CD4-positive, alpha-beta T cell treated with Interleukin-15 for 4 hours (primary cell): ENCODE measurements at places on chromosomes 7 and 10.

GRCh38 chr7:158419238-158419785 is 168.3 kb downstream of the PTPRN2 start:
- no peak for DNase-seq

DNA sequence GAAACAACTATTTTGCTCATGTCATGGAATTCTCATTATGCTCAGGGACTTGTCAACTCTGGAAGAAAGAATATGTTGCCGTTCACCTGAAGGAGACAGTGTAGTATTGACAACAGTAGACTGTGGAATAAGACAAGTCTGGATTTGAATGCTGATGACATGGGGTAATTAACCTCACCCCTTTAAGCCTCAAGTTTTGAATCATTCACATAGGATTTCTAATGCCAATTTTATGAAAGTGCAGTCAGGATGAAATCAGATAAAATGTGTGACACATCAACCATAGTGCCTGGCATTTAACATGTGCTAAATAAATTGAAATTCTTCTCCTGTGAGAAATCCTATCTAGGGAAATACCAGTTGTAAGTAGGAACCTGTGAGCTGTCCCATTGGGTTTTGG is 305.8 kb downstream of the KIF20B start:
- DNase-seq = no peak

DNA sequence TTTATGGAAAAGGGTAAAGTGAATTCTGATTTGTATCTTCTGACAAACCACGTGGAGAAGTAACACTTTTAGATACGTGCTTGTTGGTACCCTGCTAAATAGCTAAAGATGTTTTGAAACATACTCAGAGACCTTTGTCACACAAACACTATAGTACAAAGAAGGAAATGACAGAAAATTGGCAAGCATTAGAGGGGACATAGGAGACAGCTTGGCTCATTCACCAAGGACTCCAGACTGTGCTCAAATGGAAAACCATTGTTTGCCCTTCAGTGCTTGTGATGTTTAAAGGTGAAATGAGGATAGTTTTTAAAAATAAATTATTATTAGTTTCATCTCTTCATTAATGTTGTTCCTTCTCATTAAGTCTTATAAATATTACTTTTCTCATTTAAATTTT is 34.0 kb upstream of the CD36 start:
- no peak for DNase-seq

DNA sequence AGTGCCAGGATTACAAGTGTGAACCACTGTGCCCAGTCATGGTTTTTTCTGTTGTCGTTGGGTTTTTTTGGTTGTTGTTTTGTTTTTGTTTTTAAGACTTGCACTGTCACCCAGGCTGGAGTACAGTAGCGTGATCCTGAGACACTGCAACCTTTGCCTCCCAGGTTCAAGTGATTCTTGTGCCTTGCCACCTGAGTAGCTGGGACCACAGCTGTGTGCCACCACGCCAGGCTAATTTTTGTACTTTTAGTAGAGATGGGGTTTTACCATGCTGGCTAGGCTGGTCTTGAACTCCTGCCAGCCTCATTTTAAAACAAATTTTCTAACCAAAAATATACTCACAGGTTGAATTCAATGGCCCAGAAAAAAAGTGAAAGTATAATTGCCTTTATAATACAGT is 174.1 kb downstream of the AHR start:
- no peak for DNase-seq

GRCh38 chr7:117839507-117839906 is 33.7 kb downstream of the CTTNBP2 start:
- no peak for DNase-seq

GRCh38 chr10:34889004-34889869 is 74.1 kb upstream of the PARD3 start:
- no peak for DNase-seq

DNA sequence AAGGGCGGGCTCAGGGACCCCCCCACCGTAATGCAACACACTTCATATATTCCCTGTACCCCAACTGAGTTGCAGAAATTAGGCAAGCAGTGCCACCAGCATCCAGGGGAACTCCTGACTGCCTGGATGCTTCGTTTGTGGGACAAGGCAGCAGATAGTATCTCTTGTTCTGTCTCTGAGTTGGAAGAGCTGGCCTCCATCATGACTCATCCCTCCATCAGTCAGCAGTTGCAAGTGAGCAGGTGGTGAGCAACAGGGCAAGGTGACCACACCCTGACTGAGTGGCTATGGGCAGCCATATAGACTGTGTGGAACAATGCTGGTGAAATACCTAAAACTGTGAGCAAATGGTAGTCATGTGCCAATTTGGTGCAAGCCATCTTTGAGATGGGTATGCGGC is 22.8 kb upstream of the ADAMTS14 start:
- DNase-seq = no peak

DNA sequence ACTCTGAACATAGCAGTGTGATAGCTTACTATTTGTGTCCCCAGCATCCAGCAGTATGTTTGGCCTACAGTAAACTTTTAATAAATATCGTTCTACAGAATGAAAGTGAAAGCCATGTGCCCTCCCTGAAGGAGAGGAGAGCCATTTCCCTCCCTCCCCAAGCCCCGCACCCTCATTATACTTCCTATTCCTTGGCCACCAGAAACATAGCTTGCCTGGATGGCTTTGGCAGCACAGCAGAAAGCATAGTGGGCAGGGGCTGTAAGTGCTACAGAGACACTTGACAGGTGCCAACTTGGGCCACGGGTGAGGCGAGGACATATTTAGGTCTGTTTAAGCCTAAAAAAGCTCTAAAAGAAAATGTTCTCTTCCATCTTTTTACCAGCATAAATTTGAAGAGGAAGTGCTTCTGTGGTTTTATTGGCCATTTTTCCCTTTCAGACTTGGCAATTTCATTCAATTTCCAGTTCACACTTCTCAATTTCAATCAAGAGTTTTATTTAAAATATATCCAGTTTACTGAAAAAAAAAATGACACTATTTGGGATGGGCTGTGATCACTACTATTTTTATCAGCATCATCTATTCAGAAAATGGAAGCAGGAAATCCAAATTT is 12.7 kb downstream of the HHEX start:
- DNase-seq = no peak

DNA sequence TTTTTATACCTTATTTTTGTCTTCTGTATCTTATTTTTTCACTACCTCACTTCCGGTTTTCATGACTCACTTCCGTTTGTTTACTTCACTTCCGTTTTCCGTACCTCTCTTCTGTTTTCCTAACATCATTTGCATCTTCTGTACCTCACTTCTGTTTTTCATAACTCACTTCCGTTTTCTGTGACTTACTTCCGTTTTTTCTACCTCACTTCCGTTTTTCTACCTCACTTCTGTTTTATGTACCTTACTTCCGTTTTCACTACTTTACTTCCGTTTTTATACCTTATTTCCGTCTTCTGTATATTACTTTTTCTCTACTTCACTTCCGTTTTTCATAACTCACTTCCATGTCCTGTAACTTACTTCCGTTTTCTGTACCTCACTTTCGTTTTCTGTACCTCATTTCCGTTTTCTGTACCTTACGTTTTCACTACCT is 492.5 kb upstream of the AKR1E2 start:
- DNase-seq = no peak

GRCh38 chr10:62652564-62652963 is 152.0 kb upstream of the ADO start:
- DNase-seq = no peak

DNA sequence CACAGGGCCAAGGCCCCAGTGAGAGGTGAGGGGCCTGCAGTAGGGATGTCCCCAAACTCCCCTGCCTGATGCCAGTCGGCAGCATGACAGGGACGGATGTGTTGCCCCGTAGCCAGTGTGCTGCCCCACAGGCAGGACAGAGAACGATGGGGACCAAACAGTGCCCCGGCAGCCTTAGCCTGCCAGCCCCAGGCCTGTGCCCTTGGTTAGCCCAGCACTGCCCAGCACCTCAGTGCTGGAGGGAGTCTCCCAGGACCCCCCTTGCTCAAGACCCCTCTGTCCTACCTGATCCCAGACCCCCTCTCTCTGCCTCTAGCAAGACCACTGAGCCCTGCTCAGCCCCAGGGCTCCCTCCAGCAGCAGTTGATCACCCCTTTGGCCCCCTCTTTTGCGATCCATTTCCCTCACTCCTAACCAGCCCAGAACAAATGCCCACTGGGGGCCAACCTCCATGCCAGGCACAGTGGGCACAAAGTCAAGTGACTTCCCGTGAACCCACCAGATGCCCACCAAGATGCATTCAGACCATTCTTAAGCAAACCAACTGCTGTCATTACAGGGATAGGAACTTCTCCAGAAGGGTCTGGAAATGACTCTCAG is 34.0 kb downstream of the OAT start:
- DNase-seq = no peak

- no peak for DNase-seq
Measured at GRCh38 chr10:81027223-81027622, 489.5 kb downstream of the SH2D4B start.

DNA sequence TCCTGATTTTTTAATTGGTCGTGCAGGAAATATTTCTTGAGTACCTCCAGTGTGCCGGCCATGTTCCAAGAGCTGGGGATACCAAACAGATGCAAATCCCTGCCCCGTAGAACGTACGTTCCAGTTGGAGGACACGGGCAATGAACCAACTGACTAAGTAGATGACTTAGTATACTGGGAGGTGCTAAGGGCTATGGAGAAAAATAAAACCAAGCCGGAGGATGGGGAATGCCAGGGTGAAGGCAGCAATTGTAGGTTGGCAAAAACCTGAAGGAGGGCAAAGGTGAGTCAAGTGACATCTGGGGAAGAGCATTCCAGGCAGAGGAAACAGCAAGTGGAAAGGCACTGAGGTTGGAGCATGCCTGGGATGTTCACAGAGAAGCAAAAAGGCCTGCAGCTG is 6.8 kb upstream of the VSIR start:
- DNase-seq = no peak

- DNase-seq = no peak
Measured at GRCh38 chr7:27147199-27148030, at the start of gene HOXA6. Gene HOXA6, minus strand, starts transcription at chr7:27147774. Its CDS starts 25 bp downstream, at chr7:27147749.

- no peak for DNase-seq
Measured at GRCh38 chr7:80324032-80324431, 187.8 kb downstream of the GNAT3 start.

GRCh38 chr7:70886547-70886946 is 245.4 kb upstream of the GALNT17 start:
- DNase-seq = no peak

GRCh38 chr10:97844678-97845077 is 5.0 kb upstream of the GOLGA7B start:
- no peak for DNase-seq

DNA sequence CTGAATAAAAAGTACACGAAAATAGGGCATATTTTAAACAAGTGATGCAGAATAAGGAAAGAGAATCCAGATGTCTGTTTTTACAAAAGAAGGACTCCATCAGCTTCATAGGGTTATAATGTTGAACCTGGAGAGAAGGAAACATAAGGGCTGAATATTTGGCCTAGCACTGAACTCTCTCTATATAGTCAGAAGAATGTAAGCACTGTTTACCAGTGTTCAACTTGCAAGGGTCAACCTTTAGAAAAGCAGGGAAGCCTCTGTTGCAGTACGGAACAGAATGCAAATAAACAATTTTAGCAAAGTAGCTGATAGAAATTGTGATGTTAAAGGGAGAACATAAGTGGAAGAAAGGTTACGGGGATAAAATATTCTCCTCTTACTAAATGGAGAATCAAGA is 16.2 kb downstream of the CDK6 start:
- DNase-seq = no peak

DNA sequence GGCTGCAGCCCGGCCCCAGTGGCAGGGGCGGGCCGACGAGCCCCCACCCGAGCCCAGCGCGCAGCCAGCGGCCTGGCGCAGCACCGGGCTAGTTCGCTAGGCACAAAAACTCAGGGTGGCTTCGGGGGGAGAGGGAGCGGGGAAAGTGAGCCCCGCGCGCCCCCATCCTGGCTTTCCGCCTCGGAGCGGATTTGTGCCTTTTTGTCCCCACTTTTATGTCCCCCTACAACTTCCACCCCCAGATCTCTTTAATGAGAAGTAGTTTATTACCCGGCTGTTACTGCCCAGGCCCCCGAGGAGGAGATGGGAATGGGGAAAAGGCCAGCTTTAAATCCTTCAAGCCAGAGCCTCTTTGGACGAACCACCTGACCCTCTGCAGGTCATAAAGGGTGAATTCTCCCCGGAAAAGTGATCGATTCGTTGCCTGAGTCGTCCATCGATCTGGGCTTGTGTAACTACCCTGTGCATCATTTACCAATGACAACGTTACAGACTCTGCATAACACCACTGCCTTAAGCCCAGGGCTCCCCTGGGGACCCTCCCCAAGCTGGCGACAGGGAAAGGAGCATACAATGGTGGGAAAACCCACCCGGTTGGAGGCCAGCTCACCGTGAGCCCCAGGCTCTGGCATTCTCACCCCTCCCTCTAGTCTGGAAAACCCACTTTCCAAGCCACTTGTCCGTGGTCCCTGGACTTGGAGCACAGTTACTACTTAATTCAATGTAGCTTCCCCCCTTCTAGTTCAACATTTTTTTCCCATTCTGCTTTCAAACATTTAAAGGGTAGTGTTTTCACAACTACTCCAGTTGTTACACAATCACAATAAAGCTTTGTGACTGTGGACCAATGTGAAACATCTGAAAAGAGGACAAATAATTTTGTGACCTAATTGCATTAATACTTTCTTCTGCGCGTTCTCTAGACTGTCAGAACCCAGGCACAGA is 748 bp upstream of the SH3PXD2A start:
- DNase-seq = no peak

DNA sequence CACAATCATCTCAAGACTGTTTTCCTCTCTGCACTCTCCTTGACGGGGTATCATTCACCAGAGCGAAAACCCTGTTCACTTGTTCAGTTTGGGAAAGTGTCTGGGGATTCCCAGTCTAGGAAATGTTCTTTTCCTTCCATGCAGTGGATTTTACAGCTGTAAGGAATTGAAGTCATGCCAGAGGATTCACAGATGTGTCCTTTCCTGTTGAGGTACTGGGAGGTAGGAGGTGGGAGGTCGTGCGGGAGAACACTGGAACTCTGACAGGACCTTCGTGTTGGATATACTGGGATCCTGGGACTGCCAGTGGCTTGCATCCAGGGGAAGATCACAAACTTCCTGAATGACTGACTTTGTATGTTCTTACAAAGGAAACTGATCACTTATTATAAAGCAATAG is 185.5 kb downstream of the BMPER start:
- no peak for DNase-seq

DNA sequence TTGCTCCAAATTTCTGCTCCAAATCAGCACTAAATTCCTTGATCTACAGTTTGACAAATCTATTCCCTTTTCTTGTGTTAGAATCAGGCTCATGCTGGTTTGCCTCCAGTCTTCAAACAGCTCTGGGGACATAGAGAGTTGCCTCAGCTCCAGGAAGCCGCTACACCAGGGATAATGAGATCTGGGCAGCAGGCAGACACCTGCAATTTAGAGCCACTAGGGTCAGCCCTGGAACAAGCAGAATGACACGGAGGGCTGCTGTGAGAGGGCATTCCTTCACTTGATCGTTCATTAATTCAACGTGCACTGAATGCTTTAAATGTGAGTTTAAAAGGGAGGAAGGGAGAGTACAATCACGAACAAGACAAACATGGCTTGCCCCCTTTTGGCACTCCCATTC is 3.7 kb upstream of the ELMO1 start:
- no peak for DNase-seq

- DNase-seq = no peak
Measured at GRCh38 chr7:3482147-3482921, 181.3 kb downstream of the SDK1 start.

GRCh38 chr10:132109341-132110110 is 43.8 kb downstream of the JAKMIP3 start:
- no peak for DNase-seq
